ENCODE measurements at places on chromosomes 13 and 19.

- no peak for DNase-seq
These were observed 278.5 kb downstream of the DCT start for GRCh38 chr13:94201022-94201421.

DNA sequence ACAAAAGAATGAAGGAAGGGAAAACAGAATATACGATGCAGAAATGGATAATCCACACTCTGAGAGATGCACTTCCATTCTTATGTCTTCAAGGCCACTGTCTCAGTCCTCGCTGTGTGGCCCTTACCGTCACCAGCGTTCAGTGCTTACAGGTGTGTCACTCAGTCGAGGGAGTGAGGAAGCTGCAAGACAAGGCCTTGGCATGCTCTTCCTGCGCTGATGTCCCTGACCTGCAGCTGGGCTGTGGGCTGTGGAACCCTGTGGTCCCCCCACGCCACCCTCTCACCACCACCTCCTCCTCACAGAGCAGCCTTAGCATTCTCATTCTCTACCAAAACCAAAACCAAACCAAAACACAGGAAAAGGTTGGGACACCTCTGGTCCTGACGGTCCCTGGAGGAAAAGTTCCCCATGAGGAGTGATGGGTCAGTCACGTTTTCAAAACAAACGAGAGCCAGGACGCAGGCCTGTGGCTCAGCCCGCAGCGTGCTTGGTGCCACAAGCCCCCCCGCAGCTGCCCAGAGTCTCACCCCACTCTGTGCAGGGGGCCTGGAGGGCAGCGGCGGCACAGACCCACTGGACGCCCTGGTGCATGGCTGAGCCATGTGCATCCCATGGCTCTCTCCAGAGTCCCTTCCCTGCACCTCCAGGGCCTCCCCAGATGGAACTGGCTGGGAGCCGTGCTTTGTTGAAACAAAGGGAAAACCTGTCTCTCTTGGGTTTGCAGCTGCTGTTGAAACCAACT lies 48.2 kb upstream of the GPR183 start:
- DNase-seq = no peak

DNA sequence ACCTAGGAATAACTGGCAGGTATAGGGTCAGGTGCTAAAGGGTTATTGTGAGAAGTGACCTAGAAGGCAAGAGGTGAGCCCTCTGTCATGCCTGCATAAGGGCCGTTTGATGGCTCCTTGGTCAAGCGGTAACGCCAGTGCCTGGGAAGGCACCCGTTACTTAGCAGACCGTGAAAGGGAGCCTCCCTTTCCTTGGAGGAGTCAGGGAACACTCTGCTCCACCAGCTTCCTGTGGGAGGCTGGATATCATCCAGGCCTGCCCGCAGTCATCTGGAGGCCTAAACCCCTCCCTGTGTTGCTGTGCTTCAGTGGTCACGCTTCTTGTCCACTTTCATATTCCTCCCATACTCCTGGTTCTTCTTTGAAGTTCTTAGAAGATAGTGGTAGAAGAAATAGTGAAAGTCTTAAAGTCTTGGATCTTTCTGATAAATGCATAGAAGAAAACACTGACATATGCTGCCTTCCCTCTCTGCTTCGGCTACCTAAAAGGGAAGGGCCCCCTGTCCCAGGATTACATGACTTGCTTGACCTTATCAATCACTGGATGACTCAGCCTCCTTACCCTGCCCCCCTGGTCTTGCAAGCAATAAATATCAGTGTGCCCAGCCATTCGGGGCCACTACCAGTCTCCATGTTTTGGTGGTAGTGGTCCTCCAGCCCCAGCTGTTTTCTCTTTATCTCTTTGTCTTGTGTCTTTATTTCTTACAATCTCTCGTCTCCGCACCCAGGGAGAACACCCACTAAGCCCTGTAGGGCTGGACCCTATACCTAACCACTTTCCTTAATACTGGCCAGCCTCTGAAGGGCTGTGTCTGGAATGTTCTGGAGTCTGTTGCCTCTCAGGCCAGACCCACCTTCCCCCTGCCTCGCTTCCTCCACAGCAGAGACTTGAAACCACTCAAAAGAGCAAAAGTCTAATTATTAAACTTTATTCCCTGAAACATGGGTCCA lies 16.1 kb upstream of the ABCC4 start:
- peak; percentile 25 for DNase-seq

- DNase-seq = peak; percentile 75
These were observed 64.2 kb downstream of the CRYL1 start for GRCh38 chr13:20461481-20461859.

GRCh38 chr19:7976461-7976860 lies 29.0 kb downstream of the ELAVL1 start:
- no peak for DNase-seq

DNA sequence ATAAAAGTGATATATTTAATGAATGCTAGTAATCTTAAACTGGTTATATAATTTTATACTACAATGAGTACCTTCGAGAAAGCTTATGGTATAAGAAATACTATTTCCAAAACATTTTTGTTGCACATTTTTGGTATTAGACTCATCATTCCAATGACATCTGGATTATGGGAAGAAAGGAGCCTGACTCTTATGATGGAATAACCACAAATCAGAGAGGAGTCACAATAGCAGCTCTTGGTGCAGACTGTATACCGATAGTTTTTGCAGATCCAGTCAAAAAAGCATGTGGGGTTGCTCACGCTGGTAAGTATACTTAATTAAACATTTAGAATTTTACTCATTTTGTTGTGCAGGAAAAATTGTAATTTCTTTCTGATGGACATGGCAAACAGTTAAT lies 3.9 kb downstream of the LACC1 start:
- peak; percentile 27 for DNase-seq

DNA sequence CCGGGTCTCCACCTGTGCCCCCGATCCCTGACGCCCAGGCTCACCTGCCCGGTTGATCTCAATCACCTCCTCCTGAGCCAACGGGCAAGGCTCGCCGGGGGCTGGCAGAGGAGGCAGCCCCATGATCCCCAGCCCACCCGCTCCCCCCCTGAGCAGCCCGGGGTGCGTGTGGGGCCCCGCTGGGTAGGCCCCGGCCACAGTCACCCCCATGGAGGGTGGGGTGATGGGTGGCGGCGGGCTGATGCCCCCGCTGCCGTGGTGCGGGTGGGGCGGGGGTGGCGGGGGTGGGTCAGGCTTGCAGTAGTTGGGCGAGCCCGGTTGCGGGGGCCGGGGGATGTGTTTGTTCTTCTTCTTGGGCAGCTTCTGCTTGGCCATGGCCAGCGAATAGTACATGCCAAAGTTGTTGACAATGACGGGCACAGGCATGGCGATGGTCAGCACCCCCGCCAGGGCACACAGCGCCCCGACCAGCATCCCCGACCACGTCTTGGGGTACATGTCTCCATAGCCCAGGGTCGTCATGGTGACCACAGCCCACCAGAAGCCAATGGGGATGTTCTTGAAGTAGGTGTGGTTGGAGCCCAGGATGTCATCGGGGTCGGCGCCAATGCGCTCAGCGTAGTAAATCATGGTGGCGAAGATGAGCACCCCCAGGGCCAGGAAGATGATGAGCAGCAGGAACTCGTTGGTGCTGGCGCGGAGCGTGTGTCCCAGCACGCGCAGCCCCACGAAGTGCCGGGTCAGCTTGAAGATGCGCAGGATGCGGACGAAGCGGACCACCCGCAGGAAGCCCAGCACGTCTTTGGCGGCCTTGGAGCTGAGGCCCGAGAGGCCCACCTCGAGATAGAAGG lies 6.0 kb downstream of the KCNC3 start:
- DNase-seq = no peak

DNA sequence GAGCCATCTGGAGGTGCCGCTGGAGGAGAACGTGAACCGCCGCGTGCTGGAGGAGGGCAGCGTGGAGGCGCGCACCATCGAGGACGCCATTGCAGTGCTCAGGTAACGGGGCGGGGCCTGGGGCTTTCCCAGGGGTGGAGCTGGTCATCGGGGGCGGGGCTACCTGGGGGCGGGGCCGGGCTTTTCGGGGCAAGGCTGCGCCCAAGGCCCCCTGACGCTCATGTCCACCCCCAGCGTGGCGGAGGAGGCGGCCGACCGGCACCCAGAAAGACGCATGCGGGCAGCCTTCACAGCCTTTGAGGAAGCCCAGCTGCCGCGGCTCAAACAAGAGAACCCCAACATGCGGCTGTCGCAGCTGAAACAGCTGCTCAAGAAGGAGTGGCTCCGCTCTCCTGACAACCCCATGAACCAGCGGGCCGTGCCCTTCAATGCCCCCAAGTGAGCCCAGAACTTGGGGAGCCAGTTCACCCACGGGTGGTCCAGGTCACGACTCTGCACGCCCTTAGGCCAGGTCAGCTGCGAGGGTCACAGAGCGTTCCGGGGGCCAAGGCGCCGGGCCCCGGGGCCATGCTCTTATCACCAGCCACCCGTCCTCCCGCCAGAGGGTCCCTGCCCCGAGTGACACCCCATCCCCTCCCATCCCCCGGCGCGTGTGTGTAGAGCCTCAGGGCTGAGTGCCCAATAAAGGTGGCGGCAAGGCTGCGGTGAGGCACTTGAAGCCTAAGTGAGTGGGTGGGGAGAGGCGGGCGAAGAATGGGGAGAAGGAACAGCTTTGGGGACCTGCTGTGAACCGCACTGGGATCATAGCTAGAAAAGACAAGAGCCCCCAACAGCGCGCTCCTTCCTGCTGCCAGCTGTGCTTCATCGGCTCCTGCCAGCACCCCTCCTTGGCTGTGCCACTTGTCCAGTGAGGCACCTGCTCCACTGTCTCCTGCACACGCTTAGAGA lies 10.7 kb downstream of the CCDC124 start:
- no peak for DNase-seq

DNA sequence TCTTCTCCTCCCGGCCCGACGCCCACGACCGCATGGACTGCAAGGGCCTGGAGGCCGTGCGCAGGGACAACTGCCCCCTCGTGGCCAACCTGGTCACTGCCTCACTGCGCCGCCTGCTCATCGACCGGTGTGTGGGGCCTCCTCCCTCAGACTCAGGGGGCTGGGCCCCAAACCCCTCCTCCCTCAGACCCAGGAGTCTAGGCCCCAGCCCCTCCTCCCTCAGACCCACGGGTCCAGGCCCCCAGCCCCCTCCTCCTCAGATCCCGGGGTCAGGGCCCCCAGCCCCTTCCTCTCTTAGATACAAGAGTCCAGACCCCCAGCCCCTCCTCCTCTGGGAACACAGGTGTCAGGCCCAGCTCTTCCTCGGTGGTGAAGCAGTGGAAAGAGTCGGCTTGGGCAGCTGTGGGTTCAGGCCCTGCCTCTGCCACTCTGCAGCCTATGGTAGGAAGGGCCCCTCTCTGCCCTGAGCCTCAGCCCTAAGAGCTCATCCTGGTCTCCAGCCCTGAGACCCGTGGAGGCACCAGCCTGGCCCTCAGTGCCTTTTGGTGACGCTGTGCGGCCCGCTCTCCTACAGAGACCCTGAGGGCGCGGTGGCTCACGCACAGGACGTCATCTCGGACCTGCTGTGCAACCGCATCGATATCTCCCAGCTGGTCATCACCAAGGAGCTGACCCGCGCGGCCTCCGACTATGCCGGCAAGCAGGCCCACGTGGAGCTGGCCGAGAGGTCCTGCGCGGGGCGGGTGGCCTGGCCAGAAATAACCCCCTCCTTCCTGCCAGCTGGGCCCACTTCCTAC lies 3.7 kb upstream of the SPIB start:
- DNase-seq = peak; percentile 12

DNA sequence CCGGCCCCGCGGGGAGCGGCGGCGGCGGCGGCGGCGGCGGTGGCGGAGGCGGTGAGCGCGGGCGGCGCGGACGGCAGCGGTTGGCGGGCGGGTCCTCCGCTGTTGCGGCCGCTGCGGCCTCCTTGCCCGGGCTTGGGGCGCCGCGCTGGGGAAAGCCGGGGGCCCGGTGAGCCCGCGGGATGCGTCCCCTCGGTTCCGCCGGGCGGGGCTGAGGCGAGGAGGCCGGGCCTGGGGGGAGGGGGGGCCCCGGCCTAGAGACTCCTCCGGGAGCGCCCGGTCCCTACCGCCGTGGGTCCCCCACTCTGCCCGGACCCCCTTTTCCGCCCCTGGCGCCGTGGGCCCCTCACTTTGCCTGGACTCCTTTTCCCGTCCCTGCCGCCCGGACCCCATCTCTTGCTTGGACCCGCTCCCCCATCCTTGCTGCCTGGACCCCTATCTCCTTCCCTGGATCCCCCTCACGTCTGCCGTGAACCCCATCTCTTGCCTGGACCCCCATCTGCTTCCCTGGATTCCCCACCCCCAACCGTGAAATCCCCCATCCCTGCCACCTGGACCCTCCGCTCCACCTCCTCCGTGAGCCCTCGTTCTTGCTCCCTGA lies 28.6 kb upstream of the NDUFS7 start:
- no peak for DNase-seq

GRCh38 chr13:61045251-61045650 lies 370.4 kb downstream of the PCDH20 start:
- DNase-seq = no peak

- no peak for DNase-seq
These were observed 38.9 kb upstream of the MEDAG start for GRCh38 chr13:30867089-30867669.

- no peak for DNase-seq
These were observed 48.7 kb upstream of the RANBP3 start for GRCh38 chr19:6026390-6027227.

GRCh38 chr13:102779436-102780159 lies 6.0 kb upstream of the TEX30 start:
- no peak for DNase-seq

DNA sequence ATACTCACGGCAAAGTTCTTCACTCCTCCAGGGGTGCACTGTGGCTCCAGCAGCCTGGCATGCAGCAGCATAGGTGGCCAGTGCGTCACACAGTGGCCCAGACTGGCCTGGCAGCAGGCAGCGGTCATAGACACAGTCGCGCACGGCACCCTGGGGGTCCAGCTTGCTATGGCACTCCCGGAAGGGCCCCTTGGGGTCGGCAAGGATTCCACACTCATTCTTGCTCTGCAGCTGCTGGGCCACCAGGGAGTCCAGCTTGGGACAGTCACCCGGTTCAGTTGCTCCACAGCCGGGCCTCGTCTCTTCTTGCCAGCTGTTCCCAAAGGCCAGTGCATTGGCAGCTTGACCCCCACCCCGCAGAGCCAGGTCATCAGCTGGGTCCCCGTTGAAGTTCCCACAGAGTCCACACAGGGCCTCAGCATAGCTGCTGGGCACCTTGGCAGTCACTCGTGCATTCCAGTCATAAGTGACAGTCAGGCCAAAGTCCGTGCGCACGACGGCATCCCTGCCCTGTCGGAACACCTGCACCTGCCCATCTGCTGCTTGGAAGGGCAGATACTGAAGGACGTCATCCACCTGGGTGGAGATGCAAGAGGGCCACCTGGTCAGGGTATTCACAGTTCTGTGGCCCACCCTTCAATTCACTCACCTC lies 20.6 kb downstream of the FCGBP start:
- DNase-seq = no peak

- no peak for DNase-seq
These were observed 411.2 kb downstream of the FGF9 start for GRCh38 chr13:22082030-22082429.

GRCh38 chr13:86429756-86430155 lies 630.5 kb upstream of the SLITRK6 start:
- no peak for DNase-seq

DNA sequence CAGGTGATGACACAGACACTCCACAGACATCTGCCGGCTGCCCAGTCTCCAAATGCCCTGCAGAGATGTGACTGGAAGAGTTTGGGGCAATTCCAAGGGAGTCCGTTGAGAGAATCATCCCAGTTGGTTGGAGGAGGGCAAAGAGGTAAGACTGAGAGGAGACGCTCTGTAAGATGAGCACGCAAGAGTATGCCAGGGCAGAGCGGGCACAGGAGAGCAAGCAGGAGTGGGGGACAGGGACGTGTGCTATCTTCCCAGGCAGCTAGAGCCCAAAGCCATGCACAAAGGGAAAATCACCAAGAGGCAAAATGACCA lies 156.3 kb upstream of the TSHZ3 start:
- no peak for DNase-seq

- no peak for DNase-seq
These were observed 52.2 kb downstream of the TEX26 start for GRCh38 chr13:30984620-30985019.

GRCh38 chr19:55641426-55642152 lies 787 bp downstream of the ZNF580 start:
- peak; percentile 18 for DNase-seq
